ENCODE measurements at places on chromosomes 11 and 22.

DNA sequence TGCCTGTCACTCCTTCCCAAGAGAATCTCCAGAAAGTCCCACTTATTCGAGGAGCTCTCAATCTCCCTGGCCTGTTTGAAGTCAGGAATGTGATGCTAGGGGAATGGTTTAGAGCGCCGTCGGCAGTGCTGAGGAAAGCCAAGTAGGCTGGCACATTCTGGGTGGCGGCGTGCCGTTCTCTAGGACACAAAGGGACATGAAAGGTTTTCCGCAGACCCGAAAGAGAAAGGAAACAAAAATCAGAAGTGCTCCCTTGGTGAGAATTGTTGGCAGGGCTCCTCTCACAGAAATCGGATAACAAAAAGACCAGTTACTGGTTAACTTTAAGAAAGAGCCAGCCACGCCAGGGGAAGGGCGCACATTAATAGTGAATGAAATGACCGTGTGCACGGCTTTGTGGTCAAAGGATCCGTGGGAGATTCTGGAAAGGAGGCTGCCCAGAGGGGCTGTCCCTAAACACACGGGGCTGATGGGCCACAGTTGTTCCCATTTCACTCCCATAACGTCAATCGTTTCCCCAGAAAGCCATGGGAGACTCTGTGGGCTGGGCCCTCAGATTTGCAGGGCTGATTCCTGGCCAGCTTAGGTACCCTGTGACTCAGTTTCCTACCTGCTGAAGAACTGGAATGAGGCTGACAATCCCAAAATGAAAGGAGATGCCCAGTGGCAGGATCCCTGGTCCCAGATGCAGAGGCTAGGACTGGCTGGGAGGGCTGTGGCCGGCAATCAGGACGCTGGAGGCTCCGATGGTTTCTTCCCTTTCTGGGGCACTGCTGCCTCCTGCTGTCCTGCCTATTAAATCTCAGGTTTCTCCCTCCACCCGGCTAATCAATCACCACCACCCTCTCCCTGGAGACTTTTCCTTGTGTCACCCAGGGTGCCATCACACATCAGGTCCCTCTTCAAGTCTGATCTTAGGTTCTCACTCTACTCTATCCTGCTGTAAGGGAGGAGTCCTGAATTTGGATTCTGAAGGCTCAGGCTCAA is 82.3 kb downstream of the RCN1 start:
- DNase-seq: no peak

- DNase-seq: peak; percentile 15
Observed at GRCh38 chr11:123235117-123235655, 40.1 kb upstream of the CLMP start.

GRCh38 chr11:76277298-76278175 is 71.2 kb upstream of the WNT11 start:
- no peak for DNase-seq

- no peak for DNase-seq
Observed at GRCh38 chr11:20407344-20407743, 19.8 kb downstream of the PRMT3 start.

- no peak for DNase-seq
Observed at GRCh38 chr11:111299101-111300026, 1.0 kb downstream of the POU2AF3 start.

All from CD4-positive, CD25-positive, alpha-beta regulatory T cell (primary cell).